ENCODE measurements at places on chromosomes 2 and 18.

DNA sequence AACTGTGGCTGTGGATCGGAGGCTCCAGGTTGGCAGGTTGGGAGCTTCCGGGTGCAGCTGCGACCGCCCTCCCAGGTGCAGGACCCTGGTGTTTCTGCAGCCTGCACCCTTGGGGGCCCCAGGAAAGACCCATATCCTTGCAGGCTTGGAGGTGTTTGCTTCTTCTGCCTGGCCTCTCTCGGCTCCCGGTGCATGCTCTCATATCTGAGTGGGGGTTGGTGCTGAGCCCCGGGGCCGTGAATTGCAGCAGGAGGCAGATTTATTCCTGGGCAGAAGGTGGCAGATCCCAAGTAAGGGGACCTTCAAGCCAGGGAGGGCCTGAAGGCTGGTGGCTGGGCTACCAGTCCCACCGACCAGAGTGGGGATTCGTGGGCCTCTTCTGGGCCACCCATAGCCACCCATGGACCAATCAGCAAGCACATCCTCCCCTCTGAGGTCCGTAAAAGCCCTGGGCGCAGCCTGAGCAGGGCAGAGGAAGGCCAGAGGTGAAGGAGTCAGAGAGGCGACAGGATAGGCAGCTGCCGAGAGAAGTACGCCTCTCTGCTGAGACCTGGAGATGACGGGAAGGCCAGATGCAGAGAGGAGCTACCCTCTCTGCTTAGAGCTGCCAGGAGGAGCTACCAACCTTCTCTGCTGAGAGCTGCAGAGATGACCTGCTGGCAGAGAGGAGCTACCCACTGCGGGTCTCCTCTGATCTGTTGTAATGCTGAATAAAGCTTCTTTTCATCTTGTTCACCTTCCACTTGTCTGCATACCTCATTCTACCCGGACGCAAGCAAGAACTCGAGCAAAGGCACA is 1279.0 kb upstream of the LRRTM1 start:
- no peak for DNase-seq

DNA sequence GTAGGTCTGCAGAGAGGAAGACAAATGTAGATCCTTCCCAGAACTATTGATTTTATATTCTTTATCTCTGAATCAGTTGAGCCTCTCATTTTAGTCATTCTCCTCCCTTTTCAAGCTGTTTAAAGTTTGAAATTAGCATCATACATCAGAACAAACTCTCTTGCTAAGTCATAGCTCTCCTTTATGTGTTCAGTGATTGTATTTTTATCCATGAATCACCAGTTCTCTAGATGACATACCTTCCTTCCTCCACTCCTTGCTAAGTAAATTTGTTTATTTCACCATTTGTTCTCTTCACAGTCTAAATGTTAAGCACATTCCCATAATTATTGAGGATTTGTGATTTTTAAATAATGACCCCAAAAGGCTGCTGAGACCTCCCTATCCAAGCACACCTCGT is 63.5 kb upstream of the RAPGEF4 start:
- no peak for DNase-seq

GRCh38 chr2:58387701-58388100 is 146.6 kb upstream of the FANCL start:
- DNase-seq: no peak

- no peak for DNase-seq
Measured at GRCh38 chr2:173249661-173250641, 104.7 kb upstream of the CDCA7 start.

DNA sequence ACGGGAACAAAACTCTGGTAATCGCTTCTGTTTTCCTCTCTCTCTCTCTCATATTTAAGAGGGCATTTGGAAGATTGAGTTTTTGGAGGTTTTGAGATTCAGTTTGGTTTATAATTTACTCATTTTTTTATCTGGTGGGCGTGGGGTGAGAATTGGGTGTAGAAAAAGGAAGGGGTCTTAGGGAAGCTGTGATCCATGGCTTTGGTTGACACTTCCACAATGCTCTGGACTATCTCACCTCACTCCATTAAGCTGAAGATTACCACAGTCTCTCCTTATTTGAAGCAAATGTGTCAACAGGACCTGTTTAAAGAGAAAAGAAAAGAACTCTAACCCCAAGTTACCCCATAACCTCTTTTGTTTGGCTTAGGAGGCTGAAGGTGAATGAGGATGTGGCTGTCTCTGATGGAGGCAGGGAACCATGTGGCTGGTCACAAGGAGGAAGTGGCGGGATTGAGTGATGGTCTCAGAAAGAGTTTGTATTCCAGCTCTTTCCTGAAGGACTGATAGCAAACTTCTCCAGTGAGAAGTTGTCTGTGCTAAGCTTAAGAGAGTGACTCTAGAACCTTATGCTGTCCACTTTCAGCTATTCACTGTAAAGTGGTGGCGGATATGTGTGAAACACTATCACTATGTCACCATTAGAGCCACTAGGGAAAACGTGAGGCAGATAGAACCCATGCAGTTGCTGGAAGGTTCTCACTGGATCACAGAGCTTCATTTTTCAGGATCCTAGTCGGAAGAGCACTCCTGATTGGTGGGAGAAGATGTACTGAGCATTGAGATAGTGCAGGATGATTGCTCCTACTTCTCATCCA is 934 bp downstream of the ZNF804A start:
- DNase-seq: no peak

DNA sequence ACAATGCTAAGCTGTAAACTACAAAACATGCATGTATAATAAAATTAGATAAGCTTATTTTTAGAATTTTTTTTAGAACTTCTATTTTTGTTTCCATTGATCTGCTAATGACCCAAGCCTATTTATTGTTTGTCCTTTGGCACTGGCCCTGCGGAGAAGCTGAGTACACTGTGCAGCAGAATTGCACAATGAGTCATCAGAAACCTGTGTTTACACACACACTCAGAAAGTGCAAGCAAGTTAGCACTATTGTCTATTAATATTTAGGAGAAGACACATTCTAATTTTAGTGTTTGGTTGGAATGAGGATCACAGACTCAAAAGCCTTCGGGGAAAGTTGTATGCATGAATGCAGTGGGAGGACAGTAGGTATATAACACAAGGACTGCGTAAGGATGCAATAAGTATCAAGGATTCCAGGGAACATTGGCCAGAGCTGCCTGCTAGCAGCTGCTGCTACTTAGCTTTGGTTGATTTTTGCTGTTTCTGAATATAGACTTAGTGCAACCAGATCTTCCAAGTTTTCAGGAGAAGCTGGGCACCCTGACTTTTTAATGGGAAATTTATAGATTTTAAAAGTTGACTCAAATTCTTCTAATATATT is 128.2 kb downstream of the KCNH7 start:
- DNase-seq: no peak

GRCh38 chr2:203675086-203675485 is 31.4 kb upstream of the CD28 start:
- no peak for DNase-seq

GRCh38 chr2:2112416-2113105 is 218.5 kb downstream of the MYT1L start:
- DNase-seq: no peak

- no peak for DNase-seq
Measured at GRCh38 chr18:35174093-35174731, 66.6 kb upstream of the ZNF397 start.

GRCh38 chr2:216880509-216881184 is 20.8 kb upstream of the TNP1 start:
- no peak for DNase-seq

GRCh38 chr2:4175343-4175742 is 472.0 kb downstream of the DCDC2C start:
- no peak for DNase-seq

DNA sequence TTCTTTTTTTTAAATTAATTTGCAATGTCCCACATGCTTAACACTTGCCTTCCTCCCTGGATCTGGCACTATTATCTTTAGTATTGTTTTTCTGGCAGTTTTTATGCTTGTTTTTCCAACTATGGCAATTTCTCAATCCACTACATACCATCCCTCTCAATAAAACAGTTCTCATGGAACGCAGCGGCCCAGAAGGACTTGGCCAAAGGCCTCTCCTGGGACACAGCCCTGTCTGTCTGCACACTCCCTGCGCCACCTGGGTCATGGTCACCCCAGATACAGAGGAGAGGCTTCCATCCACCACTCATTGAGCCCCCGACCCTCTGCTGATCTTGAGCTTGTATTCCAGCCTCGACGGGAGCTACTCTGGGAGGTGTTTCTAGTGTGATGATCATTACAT is 91.2 kb downstream of the TWIST2 start:
- no peak for DNase-seq

- no peak for DNase-seq
Measured at GRCh38 chr2:213237787-213238186, 46.5 kb upstream of the SPAG16 start.

DNA sequence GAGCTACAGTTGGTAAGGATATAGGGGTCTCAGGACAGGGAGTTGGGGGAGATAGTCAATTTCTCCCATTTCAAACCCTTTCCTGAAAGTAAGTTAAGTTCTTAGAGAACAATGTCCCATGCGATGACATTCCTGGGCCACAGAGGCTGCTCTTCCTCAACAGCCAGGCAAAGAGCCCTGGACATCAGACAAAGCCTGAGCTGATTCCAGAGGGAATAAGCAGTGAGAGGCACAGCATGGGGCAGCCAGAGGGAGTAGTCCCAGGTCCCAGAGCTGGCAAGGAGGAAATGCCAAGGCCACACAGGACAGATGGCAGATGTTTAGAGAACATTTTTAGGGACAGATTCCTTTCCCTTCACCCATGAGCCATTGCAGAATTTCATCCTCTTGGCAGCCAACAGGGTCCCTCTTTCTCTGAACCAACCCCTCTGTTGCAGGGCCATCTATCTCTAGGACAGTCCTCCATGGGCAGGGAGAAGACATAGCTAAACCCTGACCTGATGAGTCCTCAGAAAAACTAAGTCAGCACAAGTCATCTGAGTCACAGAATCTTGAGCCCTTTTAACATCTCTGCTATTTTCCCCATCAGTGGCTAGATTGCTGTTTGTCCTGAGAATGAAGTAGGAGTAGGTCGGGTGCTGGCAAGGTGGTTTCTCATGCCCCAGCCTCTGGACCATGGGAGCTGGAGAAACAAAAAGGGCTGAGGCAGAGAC is 81.6 kb upstream of the STPG4 start:
- no peak for DNase-seq

DNA sequence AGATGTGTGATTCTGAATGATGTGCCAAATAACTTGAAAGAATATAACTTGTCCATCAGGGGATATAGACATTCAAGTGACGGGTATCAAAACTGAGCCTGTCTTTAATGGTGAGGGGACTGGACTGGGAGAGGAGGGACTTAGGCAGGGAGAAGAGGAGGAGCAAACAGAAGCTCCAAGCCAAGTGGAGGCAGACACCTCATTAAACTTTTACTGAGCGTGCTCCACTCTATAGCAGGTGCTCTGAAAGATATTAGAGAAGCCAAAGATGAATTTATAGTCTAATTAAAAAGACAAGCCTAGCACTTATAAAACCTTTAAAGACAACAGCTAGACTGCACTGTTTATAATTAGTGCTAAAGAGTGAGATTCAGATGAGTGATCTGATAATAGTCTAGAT is 47.7 kb upstream of the SMAD2 start:
- no peak for DNase-seq

- no peak for DNase-seq
Measured at GRCh38 chr2:223870840-223871611, 33.6 kb upstream of the AP1S3 start.

- no peak for DNase-seq
Measured at GRCh38 chr18:48123324-48123723, 192.9 kb upstream of the SMAD2 start.

GRCh38 chr2:106232638-106233349 is 38.7 kb upstream of the UXS1 start:
- DNase-seq: no peak

DNA sequence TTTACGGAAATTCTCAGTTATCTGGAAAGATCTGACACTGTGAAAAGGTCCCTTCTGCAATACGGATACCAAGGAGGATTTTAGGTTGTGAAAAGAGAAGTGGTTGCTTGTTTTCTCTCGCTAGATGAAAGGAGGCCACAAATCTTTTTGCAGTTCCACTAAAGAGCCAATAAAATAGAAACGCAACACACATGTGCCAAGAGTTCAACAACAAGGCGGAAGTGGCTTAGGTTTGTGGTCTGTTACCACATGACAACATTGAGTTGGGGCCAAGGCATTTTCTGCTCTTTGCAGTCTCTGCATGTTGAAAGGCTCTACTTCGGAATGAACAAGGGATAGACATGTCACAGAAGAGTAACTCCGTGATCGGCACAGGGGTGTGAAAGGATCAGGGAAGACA is 115.7 kb upstream of the OSR1 start:
- no peak for DNase-seq

DNA sequence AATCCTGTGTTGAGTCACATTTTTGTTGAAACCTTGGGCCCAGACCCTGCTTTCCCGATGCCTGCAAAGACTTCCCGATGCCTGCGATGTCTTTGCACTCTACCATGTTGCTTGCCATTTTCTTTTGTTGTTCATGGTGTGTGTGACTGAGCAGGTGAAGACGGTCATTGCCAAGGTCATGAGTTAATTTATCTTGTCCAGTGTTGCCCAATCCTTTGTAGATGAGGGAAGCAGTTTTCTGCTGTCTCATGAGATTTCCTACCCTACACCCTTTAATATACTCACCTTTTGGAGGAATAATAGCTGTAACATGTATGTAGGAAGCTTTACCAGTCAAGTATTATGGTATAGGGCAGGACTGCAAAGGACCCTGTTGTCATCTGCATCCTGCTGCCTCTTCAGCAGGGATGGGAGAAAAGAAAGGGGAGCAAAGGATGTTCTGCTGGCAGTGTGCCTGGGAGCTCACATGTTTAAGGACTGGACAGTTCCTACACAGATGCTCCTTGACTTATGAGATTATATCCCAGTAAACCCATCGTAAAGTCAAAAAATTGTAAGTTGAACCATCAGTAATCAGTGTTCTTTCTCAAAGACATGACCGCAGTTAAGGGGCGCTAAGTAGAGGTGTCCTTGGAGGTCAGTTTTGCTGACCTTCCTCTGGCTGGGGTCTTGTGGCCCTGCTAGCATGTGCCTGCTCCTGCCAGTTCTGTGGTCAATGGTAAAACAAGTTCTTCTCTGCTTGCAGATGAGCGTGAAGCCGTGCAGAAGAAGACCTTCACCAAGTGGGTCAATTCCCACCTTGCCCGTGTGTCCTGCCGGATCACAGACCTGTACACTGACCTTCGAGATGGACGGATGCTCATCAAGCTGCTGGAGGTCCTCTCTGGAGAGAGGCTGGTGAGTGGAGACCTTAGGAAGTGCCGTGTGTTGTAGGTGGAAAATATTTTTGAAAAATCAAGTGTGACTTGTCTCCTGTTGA is 124.8 kb upstream of the EML6 start:
- no peak for DNase-seq

DNA sequence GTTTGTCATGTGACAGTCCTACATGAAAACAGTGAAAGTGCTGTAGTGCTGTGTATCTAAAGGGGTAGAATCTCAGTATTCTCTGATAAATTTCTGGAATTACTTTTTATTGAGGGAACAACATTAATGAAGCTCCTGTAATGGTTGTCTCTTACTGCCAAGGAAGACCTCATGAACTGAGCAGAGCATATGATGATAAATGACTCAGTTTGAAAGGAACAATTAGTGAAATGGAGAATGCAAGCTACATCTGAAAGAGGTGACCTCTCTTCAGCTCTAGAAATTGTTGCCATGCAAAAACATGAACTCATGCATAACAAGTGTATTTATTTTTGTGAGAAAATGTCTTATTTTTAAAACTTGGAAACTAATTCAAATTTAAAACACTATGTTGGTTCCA is 93.6 kb downstream of the SCN9A start:
- DNase-seq: no peak

- no peak for DNase-seq
Measured at GRCh38 chr2:231394211-231395141, 1.0 kb upstream of the B3GNT7 start.

Measured in activated T-helper 1 cell treated with anti-CD3 and anti-CD28 coated beads, Interleukin-2, amount 50 U/mL, for 16 hours (primary cell).